ENCODE measurements at places on chromosomes 3 and 15.

- DNase-seq: no peak
Measured at GRCh38 chr15:40930430-40931299, 1.5 kb downstream of the DLL4 start.

- no peak for DNase-seq
Measured at GRCh38 chr3:35524856-35525255, 114.5 kb upstream of the ARPP21 start.

DNA sequence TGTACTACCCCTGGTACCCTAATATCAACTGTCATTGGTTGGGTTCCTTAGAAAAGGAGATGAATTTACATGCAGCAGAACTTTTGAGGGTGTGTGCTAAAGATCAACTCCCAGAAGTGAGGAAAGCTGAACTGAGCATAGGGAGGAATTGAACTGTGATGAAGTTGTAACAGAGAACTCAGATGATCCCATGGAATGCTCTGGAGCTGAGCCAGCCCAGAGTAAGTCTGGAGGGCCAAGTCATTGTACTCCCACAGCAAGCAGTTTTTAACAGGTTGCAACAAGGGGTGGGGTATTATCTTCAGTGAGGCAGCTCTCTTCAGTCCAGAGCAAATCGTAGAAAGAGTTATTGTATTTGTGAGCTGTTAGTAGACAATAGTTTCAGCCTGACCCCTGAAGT is 572.3 kb downstream of the PYDC2 start:
- DNase-seq: no peak

- no peak for DNase-seq
Measured at GRCh38 chr15:44588541-44588940, 51.6 kb downstream of the EIF3J start.

DNA sequence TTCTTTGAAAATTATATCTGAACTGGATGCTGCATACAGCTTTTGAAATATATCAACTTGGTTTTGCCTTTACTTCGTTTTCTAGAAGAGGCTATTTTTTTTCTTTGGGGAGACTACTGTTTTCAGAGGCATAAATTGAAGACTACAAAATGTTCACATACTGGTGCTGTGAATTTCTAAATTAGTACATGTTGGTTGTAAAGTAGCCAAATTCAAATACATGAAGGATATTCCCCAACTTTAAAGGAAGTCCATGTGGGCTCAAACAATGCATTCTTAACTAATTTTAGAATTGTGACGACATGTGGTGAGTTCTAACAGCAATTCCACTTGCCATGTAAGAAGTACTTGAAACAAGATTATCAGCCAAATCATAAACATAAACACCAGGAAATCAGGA is 295.7 kb downstream of the TUSC7 start:
- DNase-seq: no peak

- DNase-seq: peak; percentile 64
Measured at GRCh38 chr15:31325595-31326155, 960 bp upstream of the KLF13 start.

- no peak for DNase-seq
Measured at GRCh38 chr15:75902129-75902557, 1.5 kb upstream of the FBXO22 start.

GRCh38 chr15:90592131-90592881 is 62.6 kb downstream of the CRTC3 start:
- no peak for DNase-seq

GRCh38 chr15:67133738-67134066 is 68.3 kb downstream of the SMAD3 start:
- DNase-seq: no peak

DNA sequence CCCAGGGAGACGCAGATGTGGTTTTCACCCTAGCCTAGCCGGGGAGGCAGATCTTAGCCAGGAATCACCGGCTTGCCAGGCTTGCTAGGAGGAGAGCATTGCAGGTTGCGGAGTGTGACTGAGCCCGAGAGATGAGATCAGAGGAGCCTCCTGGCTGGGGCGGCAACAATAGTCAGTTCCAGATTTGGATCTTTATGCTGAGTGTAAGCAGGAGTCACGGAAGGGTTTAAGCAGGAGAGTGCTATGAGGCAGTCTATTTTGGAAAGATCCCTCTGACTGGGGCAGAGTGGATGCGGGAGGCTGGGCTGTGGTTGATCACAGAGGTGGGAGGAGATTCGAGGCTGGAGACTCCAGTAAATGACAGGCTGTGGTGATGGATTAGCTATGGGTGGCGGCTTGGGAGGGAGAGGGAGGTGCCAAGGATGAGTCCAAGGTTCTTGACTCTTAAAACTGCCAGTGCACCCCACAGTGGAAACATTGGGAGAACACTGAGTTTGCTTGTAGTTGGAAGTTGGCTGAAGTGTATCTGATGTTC is 10.4 kb upstream of the BAHD1 start:
- DNase-seq: no peak

- no peak for DNase-seq
Measured at GRCh38 chr15:48334260-48334659, 3.0 kb downstream of the DUT start.

GRCh38 chr3:180700941-180701340 is 21.7 kb upstream of the CCDC39 start:
- DNase-seq: no peak

DNA sequence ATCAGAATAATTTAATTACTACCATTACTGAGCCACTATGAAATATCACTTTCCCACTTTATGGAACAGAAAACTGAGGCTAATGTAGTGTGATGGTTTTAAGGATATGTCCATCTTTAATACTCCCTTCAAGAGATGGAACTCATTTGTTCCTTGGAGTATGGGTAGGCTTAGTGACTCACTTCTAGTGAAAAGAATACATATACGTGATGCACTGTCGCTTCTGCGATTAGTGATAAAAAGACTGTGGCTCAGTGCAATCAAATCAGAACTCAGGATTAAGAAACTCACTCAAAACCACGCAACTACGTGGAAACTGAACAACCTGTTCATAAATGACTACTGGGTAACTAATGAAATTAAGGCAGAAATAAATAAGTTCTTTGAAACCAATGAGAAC is 216.6 kb downstream of the SUCLG2 start:
- no peak for DNase-seq

DNA sequence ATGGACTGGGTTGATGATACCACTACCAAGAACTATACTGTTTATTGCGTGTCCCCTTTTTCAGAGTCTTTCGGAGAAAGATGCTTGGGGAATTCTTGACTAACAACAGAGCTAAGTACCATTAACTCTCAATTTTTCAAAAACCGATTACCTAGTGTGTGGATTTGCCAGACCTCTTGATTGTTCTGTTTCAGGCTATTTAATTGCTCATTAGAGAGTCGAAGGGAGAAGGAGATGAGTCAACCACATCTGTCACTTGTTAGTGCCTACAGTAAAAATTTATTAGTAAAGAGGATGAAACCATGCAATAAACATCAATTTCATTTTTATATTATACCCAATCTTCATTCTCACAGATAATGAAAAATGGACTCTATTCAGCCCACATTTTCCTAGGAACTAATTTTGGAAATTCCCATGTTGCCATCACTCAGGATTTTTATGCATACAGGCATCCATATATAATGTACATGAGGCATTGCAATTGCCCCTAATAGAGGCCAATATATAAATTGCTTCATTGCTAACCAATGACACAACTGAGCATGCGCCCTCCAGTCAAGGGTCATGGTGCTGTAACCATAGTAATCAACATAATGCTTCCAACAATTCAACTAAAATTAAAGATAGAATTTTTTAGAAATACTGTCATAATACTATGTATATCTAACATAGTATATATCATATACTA is 541.7 kb downstream of the TBL1XR1 start:
- DNase-seq: no peak

GRCh38 chr3:69724722-69725435 is 14.4 kb upstream of the MITF start:
- DNase-seq: no peak

GRCh38 chr3:168608926-168609325 is 513.2 kb upstream of the GOLIM4 start:
- no peak for DNase-seq

DNA sequence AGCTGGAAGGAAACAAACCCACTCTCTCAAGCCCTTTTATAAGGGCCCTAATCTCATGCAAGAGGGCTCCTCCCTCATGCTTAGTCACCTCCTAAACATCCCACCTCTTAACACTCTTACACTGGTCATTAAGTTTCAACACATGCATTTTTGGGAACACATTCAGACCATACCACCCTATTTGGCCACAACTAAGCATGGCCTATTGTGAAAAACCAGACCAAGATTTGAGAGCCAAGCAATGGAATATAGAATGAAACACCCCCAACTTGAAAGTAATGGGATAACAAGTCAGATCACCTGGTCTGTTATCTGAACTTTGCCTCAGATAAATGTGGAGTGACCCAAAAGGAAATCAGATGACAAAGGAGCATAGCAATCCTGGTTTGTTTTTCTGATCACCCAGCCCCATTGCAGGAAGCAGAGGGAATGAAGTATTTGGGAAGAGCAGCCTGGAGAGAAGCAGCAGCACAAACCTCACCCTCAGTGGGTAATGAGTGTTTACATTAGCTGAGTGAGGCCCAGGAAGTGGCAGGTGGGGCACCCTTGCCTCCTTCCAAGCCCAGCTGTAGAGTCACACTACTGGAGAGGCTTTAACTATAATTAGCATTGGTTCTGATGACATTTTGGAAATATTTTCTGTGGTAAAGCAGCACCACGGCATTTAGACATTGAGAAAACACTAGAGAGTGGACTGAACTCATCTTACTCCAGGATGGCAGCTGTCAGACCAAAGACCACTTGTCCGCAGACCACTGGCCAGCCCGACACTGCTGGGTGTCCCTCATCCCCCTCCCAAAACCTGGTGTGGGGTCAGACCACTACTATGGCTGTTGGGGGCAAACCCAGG is 48.8 kb upstream of the PRTG start:
- no peak for DNase-seq

GRCh38 chr3:133591271-133591742 is 17.8 kb downstream of the CDV3 start:
- DNase-seq: no peak

GRCh38 chr3:8255725-8256124 is 245.9 kb upstream of the LMCD1 start:
- DNase-seq: no peak

- no peak for DNase-seq
Measured at GRCh38 chr3:67863869-67864268, 209.5 kb upstream of the SUCLG2 start.

DNA sequence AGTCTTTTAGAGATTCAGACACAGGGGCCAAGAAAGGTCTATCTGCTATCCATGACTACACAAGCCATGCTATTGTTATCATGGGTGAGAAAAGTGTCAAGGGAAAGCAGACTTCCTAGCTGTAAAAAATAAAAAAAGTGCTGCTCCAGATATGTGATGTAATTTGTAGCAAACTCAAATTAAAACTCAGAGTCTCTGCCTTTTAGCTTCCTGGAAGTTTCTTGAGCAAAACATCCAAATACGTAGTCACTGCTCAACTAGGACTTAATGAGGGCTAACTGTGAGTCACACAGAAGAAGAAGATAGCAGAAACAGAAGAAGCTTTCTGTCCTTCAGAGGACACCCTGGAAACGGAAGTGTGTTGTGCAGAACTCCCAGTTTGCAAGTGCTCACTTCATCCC is 393.4 kb upstream of the NR2F2 start:
- no peak for DNase-seq

DNA sequence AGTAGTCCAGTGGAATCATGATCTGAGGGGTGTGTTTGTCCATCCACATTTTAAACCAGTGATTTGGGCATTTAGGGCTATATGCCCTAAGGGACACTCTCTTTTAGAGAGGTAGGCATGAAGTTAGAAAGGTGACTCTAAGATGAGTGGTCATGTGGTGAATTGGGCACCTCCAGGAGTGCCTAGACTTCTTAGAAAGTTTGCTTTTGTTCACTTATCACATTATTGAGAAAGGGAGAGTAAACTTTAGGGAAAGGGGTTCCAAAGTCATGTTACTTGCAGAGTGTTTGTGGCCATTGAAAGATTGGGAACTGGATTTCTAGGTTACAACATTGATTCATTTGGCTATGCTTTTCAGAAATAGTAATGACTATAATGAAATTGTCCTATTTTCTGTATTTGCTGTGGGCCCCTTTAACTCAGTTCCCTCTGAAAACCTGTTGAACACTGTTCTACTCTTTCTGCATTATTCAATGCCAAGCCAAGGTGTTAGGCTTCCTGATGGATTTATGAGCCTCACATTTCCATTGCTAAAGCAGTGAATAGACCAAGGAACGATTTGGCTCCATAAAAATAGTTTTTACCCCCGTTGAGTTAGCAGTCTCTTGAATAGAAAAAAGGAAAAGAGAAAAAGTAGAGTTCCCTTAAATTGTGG is 169.3 kb downstream of the PTPRG start:
- DNase-seq: no peak

DNA sequence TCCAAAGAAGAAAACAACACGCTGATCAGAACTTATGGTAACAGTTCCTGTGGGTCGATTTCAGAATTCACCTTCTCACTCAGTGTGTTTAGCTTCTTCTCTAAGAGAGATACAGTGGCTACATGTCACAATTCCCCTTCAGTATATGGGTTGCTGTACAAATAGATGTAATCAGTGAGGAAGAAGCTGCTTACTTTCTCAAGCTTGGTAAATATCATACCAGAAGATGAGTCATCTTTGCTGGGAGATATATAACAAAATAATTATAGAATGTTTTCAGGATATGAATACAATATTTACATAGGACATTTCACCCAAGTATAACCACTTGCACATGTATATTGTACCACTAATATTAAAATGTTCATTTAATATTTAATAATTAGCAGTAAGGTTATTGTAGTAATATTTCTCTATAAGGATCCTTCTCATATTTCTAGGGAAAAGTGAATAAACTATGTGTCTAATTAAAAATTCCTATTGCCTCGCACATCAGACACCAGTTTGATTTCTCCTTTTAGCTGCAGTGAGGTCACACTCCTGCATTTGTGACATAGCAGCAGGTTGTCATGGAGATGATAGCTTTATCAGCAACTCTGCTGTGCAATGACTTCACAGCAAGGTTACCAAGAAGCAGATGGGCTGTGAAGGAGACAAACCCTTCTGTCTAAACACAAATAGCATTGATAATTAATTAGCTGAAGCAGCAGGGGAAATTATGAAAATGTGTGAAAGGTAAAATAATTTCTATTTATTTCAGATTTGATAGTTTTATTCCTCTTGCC is 211.4 kb downstream of the TUSC7 start:
- no peak for DNase-seq

GRCh38 chr15:70604666-70605315 is 158.6 kb downstream of the UACA start:
- DNase-seq: no peak

GRCh38 chr3:36075491-36075890 is 304.8 kb upstream of the STAC start:
- no peak for DNase-seq

GRCh38 chr15:88637436-88637835 is 1.4 kb upstream of the ISG20 start:
- DNase-seq: no peak

All from T-cell (primary cell).